ENCODE measurements at places on chromosomes 5 and 9.

DNA sequence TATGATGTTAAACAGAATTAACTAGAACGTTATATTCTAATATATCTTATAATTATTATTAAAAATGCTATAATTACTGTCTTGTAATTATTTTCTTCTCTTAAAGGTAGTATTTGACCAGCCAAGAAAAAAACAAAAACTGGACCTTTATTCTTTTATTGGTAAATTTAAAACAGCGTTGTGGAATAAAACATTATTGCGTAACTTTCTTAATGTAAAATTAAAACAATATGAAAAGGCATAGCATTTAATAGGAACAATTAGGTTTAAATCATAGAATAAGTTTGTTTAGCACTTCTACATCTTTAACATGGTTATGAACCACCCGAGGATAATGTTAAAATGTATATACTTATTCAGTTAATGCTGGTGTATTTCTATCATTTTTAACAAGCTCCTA, 574.5 kb upstream of the CDH18 start:
- DNase-seq = no peak

- DNase-seq = no peak
These were observed 38.3 kb upstream of the ZFYVE16 start for GRCh38 chr5:80369521-80369920.

DNA sequence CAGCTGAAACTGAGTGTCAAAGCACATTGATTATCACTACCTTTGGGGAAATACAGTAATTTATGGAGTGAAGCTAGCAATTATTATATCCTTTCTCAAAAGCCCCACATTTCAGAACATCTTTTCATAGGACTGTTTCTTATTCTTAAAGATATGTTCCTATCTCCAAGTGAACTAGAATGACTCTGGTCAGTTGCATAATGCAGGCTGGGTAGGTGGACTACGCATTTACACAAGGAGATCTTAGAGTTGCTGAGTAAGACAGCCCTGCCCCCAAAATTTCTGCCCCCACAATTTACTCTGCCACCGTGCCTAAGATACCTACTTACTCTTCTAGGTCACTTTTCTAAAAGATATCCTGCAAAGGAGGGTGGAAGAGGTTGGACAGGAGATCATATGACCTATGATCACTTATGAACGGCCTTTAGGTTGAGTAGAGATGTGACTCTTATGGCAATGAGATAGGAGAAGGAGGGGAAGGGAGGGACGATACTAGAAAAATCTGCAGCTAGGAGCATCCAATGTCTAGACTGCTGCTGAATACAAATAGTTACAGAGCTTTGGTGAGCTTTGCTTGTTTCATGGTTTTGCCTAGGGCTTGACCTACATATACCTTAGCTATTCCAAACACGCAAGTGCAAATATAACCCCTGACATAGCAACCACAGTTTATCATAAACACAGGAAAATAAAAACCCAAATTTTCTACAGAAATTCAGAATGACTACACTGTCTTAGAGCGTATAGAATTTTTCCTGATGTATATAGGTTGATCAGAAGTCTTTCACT, 121.7 kb downstream of the GLIS3 start:
- DNase-seq = no peak

DNA sequence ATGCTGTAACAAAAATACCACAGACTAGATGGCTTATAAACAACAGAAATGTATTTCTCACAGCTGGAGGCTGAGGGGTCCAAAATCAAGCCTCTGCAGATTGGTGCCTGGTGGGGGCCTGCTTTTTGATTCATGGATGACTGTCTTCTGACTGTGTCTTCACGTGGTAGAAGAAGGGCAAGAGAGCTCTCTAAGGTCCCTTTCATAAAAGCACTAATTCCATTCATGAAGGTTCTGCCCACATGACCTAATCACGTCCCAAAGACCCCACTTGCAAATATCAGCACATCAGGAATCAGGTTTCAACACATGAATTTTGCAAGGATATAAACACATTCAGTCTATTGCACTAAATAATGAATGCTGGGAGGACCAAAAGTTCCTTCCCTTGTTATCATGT, 278.4 kb downstream of the MARCHF11 start:
- no peak for DNase-seq

GRCh38 chr5:9536717-9537116, 9.2 kb downstream of the SEMA5A start:
- no peak for DNase-seq

Data from activated CD8-positive, alpha-beta memory T cell treated with anti-CD3 and anti-CD28 coated beads, Interleukin-2, amount 50 U/mL, for 48 hours (primary cell).